DMS53 (cell line): ENCODE measurements at places on chromosomes 11 and 22.

DNA sequence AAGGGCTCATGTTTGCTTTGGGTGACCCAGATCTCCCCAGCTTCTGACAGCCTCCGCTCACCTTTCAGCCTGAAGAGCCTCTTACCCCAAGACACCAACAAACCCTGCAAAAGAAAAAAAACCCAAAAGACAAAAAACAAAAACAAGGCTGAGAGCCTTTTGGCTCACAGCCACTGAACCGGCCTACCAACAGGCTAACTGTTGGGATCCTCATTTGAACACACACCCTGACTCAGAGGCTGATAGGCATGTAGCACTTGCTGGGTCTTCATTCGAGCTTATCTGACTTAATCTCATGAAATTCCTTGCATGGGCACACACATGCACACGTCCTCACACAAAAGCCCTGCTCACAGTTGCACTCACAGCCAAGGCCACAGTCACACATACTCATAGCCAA is 22.9 kb upstream of the TSKU start:
- no peak for DNase-seq

GRCh38 chr22:36305813-36306212 is 52.9 kb downstream of the APOL1 start:
- DNase-seq: no peak

- DNase-seq: no peak
Observed at GRCh38 chr22:35629406-35630216, 12.5 kb upstream of the MB start.

DNA sequence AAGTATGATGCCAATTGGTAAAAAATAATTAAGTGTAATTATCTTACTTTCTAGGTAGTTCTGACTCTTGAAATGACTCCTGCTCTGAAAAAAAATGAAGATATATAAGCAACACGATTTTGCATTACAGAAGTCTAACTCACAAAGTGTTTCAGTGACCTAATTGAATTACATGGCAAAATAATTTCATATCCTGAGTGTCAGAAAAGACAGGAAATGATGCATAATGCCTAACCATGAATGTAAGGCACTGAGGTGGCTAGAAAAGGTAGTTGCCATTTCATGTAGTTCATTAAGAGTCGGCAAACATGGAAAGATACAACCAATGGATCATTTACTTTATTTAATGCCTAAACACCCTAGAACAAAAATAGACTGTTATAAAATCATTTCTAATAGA is 113.5 kb downstream of the GUCY1A2 start:
- no peak for DNase-seq

- DNase-seq: no peak
Observed at GRCh38 chr11:92782806-92783205, 186.6 kb upstream of the MTNR1B start.
